Activated CD8-positive, alpha-beta memory T cell treated with anti-CD3 and anti-CD28 coated beads for 1 hour (primary cell): ENCODE measurements at places on chromosomes 3 and 15.

DNA sequence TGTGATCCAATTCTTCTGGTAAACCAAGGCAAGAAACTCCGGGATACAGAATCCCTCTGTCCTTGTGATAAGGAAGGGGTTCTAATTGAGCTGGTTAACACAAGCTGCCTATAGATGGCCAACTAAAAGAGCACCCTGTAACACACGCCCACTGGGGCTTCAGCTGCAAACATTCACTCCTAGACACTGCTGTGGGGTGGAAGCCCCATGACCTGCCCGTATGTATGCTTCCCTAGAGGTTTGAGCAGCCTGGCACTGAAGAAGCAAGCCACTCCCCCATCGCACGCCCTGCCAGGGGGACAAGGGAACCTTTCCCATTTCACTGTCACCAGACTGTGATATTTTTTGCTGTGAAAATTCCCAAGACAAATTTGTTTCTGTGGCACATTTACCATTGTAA, 516.9 kb upstream of the GOLIM4 start:
- DNase-seq = no peak

DNA sequence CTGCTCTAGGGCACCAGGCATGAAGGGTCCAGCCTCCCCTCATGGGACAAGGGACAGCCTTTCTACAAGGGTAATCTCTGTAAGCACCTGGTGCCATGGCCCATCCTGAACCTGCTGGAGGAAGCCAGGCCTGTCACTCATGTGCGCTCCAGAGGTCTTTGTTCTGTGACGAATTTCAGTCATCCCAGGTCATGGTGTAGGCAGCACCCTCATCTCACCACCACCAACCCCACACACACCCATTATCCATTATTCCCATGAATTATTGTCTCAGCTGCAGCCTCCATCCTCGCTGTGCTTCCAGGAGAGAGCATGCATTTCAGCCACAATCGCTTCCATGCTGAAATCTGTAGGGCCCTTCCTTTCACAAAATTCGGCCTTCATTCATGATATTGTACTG, 419.3 kb downstream of the EPHB1 start:
- no peak for DNase-seq

DNA sequence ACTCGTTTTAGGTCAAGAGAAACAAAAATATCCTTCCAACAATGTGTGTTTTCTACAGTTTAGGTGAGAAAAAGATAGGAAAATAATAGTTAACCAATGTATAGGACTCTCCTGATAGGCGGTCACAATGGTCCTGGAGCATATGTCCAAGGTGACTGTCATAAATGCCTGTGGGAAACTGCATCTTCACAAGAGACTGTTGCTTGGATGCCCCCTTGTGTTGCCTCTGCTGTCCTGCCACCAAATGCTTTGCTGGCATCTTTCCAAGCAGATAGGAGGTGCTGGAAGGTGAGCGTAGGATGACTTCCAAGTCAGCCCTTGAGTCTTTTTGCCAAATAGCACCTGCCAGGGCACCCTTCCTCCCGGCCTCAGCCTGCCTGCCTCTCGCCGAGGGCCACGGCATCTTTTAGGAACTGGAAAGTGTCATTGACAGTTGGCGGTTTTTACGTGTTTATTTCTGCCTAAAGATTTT, 24.1 kb upstream of the SACM1L start:
- DNase-seq = no peak

GRCh38 chr3:42847731-42848130, 27.9 kb downstream of the CYP8B1 start:
- no peak for DNase-seq

DNA sequence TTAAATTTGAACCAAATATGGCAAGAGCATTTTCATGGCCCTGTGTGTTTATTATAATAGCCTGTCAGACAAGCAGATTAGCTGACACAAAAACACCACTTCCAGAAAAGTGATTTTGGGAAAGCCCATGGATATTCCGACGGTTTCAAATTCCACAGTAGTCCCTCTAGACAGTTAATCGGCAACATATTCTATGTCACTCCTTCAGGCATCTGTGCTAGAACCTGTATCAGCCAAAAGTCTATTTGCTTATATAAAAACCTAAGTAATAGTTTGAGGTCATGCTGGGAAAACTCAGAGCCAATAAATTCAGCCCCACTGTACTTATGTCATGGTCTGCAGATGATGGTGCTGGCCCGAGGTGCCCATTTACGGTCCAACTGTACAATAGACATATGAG, 110.2 kb upstream of the ARHGEF26 start:
- no peak for DNase-seq

GRCh38 chr3:188539631-188540194, 385.8 kb downstream of the LPP start:
- DNase-seq = no peak

DNA sequence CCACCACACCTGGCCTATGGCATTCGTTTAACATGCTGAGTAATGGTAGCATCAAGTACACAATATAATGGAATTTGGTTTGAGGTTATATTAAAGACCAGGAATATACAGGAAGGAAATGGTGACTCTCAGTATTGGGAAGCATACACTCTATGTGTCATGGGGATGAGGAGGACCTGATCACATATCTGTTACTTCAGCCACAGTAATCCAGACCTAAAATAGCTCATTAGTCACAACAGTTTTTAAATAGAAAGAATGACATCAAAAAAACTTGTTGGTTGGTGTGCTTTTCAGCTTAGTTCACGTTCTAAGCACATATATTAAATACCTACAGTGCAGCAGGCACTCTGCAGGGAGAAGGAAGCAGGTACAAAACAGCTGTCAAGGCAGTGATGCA, 52.5 kb upstream of the ATP2C1 start:
- DNase-seq = no peak

- no peak for DNase-seq
These were observed 156.9 kb downstream of the SOX2 start for GRCh38 chr3:181868576-181869082.
